Stimulated activated CD8-positive, alpha-beta memory T cell treated with anti-CD3 and anti-CD28 coated beads, Interleukin-7, amount 100 ng/mL, for 48 hours (primary cell): ENCODE measurements at places on chromosomes 4 and X.

- DNase-seq, result no peak
These were observed 2497.3 kb downstream of the ARAP2 start for GRCh38 chr4:33746979-33747378.

- DNase-seq, result no peak
These were observed 2.0 kb upstream of the CXorf66 start for GRCh38 chrX:139967300-139967699.

DNA sequence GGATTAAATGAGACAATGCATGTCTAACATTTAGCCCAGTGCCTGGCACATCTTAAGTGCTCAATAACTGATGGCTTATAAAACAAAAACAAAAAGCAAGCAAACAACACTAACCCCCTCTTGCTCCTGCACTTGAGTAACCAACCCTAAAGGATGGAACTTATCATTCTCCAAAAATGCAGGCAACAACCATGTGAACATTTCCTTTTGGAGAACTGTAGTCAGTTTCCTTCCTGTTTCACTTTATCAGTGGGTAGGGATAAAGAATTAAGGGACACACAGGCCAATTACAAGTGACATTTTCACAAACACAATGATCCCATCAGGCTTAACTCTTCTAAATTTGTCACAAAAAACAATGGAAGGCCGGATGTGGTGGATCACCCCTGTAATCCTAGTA is 30.4 kb downstream of the RPS3A start:
- DNase-seq, result no peak

DNA sequence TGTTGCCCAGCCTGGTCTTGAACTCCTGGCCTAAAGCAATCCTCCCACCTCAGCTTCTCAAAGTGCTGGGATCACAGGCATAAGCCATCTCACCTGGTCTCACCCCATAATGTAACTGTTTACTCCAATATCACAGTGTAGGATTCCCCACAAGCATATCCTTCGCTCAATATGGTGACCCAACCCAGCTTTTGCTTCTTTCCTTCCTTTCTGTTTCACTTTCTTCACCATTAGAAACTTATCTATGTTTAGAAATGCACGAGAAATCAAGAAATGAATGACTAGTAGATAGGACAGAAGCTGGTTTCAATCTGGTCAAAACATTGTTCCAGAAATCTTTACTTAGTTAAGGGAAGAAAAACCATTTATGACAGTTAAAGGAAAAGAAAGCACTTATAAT is 18.9 kb downstream of the TSPAN5 start:
- no peak for DNase-seq

GRCh38 chrX:7147413-7147977 is at the start of gene STS:
Gene STS, plus strand, starts transcription at chrX:7147712. Its CDS starts 105,488 bp downstream, at chrX:7253200.
- peak; percentile 21 for DNase-seq

DNA sequence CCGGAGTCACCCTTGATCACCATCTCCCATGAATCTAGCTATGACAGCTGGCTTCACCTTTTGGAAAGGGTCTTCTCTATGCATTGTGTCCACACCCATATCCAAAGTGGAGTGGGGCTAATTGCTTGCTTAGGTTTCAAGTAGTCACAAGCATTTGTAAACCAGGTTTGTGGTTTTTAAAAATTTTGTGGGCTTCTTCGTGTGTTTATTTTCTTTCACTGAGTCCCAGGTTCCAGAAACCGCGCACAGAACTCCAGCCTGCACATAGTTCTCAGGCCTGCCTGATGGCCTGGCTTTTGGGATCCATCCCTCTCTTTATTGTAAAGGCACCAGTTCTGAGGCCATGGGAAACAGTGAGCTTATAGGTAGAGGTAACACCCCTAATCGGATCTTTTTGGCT is 70.2 kb upstream of the TLR3 start:
- DNase-seq, result no peak

GRCh38 chr4:156972379-156973015 is 898 bp upstream of the PDGFC start:
- no peak for DNase-seq

GRCh38 chrX:24619647-24620046 is 27.5 kb downstream of the PCYT1B start:
- no peak for DNase-seq

DNA sequence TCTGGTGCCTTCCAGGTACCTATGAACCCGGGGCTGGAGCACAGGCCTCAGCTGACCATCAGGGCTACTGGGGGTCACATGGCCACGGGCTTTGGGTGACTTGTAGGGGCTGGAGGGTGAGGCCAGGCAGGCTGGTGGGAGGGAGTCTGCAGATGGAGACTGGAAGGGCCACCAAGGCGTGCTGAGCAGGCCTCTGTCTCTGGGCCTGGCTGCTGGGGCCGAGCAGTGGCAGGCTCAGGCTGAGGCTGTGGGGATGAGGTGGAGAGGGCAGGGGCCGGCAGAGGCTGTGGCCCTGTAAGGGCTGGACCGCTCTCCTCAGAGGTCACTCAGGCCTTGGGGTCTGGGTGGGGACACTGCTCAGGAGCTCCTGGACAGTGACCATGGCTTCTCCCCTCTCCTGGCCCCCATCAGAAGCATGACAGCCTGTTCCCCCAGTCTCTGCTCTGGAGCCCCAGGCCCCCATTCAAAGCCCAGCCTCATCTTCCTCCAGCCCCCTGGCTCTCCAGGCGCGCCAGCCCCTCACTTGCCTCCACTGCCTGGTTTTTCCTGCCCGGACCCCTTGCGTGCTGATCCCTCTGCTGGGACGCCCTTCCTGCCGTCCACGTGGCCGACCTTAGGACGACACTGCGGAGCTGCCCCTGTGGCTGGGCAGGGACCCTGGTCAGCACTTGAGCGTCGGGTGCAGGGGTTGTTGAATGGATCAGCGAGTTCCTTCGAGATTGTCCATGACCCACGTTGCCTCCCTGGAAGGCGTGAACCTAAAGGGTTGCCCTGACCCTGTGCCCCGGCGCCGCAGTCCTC is 11.1 kb upstream of the NAT8L start:
- DNase-seq, result no peak

- no peak for DNase-seq
These were observed 82.8 kb downstream of the CHRNA9 start for GRCh38 chr4:40417941-40418340.

DNA sequence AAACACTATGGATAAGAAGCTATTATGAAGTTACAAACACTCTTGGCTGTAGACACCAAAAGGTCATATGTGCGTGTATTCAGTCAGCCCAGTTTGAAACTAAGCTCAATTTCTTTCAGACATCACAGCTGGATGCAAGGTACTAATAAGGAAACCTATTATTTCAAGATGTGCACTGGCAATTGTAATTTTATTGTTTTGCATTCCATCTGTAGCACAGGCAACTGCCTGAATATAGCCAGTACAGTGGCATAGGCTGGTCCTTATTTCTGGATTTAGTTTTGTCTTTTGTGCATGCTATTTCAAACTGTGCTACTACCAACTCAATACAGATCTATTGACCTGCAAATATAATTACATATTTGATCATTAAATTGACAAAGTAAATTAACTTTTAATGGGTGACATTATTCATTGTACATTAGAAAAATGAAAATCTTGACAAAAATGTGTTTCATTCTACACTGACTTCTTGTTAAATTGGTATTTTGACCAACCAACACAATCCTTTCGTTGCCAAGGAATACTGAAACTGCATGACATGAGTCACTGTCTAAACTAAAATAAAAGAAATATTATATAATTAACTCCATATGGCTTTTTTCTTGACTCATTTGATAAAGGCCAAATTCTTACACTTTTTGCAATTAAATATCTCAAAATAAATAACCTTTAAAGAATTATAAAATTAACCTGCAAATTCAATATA is 594.3 kb upstream of the ADGRL3 start:
- no peak for DNase-seq

DNA sequence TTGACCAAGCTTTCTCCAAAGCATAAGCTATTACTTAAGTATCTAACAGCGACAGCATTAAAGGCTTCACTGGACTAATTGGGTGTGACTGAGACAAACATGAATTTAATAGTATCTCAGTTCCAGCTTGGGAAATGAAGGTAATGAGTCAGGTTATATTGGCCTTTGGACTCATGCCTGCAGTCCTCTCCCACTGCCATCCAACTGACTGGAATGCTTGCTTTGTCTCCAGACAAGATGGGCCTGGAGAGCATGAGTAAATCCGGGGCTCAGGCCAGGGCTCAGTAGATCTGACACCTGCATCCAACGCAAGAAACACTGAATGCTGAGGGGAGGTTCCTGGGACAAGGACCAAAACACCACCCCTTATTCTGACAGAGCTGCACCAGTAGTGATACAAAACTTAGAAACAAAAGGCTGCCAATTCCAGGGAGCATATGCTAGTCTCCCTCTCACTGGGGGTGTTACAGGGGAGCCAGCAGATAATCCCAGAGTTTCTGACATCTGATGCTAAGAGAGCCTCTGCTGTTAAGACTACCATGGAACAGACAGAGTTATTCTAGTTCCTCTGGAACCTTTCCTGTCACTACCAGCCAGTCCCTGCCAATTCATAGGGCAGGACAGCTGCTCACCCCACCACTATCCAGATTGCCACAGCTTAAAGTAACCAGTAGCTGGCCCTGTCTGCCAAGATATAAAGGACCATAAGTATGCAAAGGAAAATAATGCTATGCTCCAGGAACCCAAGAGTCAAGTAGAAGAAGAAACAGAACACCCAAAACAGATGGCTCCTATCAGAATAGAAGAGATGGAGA is 293.8 kb downstream of the IQCM start:
- no peak for DNase-seq

- no peak for DNase-seq
These were observed 527.4 kb downstream of the C4orf33 start for GRCh38 chr4:129623233-129623875.

DNA sequence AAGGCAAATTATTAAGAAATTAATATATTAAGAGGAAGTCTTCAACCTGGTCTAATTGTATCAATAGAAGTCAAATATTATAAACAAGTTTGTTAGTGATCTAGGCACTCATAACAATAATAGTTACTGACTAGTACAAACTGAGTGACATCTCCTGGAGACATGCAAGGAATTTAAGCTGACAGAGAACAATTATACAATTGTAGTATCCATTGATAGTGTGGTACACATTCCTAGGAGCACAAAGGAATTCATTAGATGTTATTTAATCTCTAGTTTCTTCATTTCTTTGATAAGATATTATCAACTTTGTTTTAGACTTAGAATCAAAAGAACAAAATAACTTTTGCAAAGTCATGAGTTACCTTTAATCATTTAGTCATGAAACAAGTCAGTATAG is 1048.6 kb downstream of the PCDH7 start:
- no peak for DNase-seq

DNA sequence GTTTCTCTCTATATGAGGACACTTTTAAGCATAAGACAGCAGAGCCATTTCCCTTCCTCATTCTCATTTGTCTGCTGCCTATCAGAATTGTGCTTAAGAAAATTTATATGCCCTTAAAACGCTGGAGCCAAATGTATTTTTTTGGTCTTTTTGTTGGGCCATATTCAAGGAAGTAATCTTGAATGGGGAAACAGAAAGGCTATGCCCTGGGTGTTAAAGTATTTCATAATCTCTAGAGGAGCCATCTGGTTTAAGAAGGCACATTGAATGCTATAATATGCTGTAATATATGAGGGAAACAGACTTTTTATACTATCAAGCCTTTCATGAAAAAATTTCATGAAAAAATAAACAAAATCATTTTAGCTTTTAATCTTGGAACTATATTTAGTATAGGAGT is 4.3 kb downstream of the DMD start:
- no peak for DNase-seq

GRCh38 chr4:6137027-6137746 is 63.2 kb downstream of the JAKMIP1 start:
- DNase-seq, result no peak

- DNase-seq, result no peak
These were observed 9.0 kb downstream of the LRPAP1 start for GRCh38 chr4:3523146-3523627.

GRCh38 chr4:153246446-153247115 is 42.3 kb downstream of the TRIM2 start:
- DNase-seq, result no peak

GRCh38 chrX:97402903-97403302 is 519.2 kb downstream of the RPA4 start:
- no peak for DNase-seq

GRCh38 chrX:39527025-39527424 is 570.7 kb downstream of the BCOR start:
- no peak for DNase-seq

GRCh38 chrX:101219864-101220346 is 319 bp downstream of the DRP2 start:
- no peak for DNase-seq

DNA sequence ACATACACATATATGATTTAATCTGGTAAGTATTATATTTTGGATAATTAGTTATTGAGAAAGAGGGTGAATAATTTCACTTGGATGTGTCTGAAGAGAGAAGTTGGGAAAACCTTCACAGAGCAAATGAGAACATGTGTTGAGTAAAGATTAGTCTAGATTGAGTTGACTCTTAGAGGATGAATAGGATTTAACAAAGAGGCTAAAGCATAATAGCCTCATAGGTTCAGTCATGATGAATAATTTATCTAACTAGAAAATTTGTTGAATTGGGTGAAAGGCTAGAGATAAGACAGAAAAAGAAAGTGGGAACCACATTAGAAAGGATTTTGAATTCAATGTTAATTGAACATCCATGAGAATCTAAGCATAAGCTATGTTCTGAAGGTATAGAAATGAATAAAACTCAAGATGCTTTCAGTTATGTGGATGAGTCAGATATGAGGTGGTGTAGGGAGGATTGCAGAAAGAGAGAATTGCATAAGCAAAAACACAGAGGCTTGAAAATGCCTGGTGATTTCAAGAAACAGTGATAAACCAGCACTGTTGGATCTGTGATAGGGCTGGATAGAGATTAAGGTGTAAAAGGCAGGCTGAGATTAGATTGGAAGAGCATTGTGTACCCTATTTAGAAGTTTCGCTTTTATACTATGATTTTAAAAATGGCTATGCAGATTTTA is 207.6 kb upstream of the NR3C2 start:
- DNase-seq, result no peak

DNA sequence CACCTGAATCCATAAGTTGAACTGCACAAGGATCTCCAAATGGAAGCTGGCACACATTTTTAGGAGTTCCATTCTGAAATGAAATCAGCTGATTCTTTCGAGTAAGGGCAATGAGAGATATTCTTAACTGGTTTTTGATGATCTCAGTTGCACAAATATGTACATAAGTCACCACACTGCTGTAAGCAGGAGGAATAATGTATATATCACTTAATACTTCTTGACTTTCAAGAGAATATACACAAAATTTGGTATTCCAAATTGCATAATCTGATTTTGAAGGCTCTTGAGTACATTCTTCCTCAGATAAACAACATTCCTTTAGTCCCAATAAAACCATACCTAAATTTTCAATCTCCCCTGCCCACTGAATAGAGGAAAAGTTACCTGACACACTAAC is 8.2 kb downstream of the FANCB start:
- no peak for DNase-seq

- DNase-seq, result no peak
These were observed 216.8 kb downstream of the AFAP1 start for GRCh38 chr4:7722766-7723387.
